Type B pancreatic cell (in vitro differentiated cells): ENCODE measurements at places on chromosomes 7 and 10.

DNA sequence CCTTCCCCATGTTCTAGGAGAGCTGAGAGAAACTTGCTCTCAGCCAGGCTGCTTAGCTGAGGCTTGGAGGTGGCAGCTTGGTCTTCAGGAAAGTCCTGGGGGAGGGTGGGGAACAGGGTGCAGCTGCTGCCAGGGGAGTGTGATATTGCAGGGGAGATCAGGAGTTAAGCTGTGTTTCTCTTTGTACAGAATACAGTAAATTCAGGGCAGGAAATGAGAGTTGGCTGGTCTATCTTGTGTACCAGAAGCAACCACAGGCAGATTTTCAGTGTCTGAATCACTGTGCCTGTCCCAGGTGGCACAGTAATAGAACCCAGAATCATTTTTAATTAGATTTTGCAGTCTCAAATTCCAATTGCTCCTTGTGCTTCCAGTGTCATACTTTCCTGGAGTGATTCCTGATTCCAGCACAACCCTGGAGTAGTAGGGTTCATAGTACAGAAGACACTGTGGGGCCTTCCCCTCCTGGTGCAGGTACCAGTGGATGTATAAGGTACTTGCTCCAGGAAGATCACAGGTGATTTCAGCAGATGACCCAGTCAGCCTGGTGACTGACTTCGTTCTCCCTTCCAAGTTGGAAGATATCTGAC lies 94.0 kb upstream of the TARP start:
- no peak for DNase-seq

- DNase-seq: no peak
These were observed 27.7 kb downstream of the DNAJC9 start for GRCh38 chr10:73219384-73219783.

DNA sequence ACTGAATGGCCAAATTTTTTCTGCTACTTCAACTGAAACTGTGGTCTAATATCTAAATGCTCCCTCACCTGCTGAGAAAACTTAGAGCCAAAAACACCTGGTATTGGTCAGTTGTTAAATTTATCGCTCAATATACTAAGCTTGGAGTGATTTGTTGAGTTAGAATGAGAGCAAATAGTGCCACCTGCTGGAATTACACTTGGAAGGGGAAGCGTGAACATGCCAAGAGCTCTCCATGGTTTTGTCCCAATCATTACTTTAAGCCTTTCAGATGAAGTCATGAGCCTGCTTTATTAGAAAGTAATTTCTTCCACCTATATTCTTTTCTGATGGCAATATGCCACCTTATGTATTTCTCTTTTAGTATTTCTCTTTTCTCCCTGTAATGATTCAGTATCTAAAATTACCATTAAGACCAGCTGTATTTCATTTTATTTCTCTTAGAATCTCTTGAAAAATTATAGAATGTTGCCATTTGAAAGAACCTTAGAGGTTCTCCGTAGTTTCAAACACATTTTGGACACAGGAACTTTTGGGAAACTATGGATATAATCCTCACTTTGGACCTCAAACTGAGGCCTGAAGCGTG lies 447.8 kb upstream of the C7orf33 start:
- DNase-seq: no peak

DNA sequence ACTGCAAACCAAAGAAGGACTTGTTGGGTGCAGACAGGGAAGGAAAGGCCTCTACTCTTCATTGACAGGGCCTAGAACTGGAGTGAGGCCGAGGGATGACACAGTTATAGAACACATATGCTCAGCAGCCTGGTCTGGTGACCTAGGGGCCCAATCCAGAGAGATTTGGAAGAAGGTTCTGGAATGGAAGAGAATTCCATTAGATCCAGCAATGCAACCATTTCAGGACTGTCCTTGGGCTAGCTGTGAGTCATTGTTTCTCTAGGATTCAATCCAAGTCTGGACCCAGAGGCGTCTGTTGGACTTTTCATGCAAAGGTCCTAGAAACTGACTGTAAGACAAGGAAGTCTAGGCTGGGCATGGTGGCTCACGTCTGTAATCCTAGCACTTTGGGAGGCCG lies 59.2 kb downstream of the WIPF3 start:
- DNase-seq: no peak

DNA sequence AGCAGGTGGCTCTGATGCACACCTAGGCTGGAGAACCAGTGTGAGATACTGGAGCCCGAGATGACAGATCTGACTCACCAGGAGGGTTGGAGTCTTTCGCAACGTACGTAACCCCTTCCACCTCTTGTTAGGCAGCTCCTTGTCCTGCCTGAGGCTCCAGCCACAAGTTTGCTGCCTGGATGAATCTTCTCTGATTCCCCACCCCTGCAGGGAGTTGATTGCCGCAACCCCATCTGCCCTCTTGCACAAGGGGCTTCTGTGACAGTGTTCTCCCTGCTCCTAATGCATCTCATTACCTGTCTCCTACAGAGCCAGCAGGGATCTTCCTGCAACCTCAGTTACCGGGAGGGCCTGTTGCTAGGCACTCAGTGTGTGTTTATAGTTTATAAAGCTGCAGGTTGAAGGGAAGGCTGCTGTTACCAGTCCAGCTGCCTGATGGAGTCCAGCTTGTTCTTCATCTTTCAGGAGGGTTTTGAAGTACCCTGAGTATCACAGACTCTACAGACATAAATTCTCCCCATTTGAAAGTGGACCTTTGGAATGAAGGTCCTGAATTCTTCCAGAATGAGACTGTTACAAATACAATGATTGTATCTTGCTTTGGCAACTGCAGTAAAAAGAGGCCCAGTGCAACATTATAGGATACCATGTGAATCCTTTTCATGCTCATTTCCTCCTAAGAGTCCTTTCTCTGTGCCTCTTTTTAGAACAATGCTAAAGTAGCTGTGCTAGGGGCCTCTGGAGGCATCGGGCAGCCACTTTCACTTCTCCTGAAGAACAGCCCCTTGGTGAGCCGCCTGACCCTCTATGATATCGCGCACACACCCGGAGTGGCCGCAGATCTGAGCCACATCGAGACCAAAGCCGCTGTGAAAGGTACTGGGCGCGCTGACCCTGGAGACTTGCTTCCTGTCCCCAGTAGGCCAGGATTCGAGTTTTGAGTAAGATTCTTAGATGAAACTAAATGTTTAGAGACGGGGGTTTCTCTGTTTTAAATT lies 6.5 kb downstream of the MDH2 start:
- DNase-seq: no peak
